ENCODE measurements at places on chromosomes 3 and 15.

DNA sequence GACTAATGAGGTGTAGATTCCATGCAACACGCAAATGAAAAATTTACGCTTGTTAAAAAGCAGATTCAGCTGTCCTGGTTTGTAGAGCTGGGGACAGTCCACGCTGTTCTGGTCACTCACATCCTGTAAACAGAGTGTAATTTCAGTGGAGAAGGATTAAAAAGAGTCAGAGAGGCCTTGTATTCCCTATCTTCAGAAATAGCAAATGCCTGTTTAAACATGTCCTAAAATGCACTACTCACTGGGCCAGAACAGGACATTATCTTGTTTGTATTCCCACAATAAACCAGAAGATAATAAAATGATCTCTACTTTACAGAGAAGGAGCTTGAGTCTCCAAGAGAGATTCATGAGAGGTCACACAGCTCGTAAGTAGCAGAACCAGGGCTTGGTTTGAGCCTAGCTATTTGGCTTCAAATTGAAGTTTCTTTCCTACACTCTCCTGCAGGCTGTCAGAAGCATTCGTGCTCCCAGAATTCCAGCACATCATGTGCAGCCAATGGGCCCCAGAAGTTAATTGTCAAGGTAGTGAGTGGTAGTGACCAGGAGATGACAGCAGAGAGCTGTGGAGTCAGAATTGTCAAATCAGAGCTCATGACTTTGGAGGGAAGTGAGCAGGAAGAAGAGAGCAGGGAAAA lies 242.5 kb downstream of the ATP8B4 start:
- DNase-seq = no peak

DNA sequence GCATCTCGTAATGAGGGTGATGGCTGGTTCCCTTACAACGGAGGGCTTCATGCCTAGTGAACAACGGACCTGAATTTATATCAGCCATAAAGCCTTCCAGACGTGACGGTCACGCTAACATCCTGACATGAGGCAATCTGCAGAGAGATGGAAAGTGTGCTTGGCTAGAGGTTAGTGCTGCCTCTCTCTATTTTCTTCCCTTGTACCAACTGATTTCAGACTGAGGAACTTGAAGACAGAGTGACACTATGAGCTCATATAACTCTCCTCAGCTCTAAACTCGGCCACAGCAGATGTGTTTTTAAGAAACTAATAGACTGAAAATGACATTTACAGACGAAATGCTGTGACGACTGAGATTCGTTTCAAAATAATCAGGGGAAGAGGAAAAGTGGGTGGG lies 122.4 kb downstream of the XXYLT1 start:
- DNase-seq = no peak

- no peak for DNase-seq
Observed at GRCh38 chr3:129514110-129514509, 14.3 kb upstream of the RHO start.

DNA sequence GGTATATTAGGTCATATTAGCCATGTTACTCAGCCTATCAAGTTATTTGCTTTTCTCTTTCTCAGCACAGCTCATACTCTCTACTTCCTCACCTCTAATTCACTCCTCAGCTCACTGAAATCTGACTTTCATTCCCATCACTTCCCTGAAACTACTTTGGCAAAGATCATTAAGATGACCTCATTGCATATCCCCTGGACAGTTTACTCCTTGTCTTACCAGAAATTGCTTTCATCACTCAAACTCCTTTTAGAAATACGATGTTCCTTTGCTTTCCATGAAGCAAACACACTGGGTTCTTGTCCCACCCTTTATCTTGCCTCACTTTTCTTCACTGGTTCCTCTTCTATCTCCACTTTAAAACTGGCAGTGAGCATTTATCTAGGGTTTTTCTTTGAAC lies 354.4 kb downstream of the TUSC7 start:
- no peak for DNase-seq

DNA sequence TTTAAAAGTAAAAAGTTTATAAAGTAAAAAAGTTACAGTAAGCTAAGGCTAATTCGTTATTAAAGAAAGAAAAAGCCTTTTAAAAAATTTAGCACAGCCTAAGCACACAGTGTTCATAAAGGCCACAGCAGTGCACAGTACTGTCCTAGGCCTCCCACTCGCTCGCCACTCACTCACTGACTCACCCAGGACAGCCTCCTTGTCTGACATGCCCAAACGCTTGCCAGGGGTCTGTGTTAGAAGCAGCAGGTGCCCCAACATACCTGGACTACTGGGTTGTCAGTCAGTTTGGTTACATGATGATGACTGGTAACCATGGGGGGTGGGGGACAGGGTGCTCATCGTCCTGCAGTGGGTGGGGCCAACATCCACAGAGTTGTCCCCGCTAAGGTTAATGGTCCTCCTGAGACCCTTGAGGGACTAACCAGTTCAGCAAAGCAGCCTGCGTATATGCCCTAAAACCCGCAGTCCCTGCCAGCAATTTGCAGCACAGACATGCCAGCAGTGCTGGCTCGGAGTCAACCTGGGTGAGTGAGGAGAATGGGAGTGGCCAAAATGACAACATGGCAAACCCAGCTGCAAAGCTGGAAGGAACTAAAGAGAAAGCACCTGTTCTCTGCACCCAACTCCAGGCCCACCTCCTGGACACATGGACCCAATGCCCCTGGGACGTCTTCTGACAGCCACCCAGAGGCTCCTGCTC lies 49.2 kb downstream of the CYFIP1 start:
- DNase-seq = no peak

GRCh38 chr3:159721324-159721723 lies 267.3 kb upstream of the IL12A start:
- DNase-seq = no peak

DNA sequence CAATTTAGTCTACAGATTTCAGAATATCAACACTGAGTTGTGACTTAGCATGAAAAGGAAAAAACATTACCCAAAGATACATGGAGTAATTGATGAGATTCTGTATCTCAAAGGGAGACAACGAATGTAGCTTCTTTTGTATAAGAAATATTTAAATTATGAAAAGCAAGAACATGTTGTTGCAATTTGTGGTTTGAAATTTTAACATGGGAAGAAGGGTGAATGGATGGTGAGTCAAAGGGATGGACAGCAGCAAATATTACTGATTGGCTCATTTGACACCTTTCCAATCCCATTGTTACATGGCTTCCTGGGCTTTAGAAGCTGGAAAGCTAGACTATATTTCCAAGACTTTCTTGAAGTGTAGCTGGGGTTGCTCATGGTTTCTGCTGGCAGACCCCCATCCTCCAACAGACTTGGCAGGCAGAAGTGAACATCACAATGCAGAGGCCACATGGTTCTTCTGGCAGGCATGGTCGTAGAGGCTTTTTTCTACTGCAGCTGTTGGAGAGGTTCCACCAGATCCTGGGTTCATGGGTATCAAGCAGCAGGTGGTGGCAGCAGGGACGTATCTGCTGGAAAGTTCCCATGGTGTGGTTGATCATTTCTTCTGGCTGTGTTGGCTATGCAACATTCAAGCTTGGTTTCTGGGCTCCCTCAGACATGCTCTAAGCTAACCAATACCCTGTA lies 47.2 kb upstream of the KPNA4 start:
- no peak for DNase-seq

GRCh38 chr3:98821063-98821462 lies 57.9 kb downstream of the ST3GAL6 start:
- DNase-seq = no peak

- no peak for DNase-seq
Observed at GRCh38 chr3:45464336-45465170, 76.2 kb downstream of the LARS2 start.

DNA sequence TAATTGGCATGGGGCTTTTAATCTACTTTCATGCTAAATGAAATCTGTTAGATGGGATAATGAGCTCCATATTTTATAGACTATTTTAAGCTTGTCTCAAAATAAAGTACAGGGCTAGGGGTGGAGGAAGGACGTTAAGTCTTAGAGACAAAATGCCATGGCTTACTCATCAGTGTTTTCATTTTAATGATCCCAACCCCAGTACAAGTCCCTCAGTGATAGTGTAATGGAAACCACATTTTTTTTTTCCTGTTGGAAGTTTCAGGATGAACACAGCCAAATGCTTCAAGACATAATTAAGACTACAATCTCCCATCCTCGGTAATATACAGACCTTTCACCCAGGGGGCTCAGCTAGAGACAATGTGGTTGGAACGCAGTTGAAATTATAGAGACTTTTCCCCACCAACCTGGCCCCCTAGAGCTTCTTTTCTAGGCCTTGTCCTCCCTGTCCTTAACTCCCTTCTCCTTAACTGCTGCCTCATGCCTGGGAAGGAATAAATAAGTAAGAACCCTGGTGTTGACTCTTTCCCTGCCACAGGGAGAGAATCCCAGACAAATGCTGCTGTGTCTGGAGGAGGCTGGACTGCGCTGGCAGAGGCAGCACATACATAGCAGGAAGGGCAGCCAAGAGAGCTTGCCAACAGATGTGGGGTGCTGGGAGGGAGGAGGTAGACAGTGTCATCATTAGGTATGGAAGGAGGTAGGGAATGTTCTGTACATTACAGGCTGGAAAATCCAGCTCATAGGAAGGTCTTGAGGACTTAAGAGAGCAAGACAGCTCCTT lies 115.4 kb upstream of the ROPN1 start:
- no peak for DNase-seq

DNA sequence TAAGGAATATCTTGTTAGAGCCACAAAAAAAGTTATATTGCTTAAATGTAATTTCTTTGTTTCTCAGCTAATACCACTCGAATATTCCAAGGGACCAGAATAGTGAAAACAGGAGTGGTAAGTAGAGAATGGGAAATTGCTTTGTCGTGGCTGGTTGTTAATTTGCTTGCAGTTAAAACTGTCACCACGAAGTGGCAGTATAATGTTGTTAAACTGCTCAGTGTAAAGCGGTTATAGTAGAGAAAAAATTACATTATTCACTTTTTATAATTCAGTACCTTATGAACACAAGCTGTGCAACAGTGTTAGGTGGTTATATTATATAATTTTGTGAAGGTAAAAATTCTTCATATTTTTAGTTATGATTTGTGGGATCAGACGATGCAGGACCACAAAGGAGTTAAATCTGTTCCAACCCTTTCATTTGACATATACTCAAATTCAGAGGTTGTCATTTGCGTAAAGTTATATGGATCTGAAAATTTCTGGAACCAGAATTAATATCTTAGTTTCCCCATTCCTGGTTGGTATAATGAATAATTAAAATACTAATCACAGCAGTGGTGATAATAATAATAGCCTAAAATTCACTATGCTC lies 171.8 kb downstream of the FEZF2 start:
- DNase-seq = no peak

GRCh38 chr3:123610331-123610730 lies 25.5 kb upstream of the HACD2 start:
- no peak for DNase-seq

- DNase-seq = no peak
Observed at GRCh38 chr3:158470944-158471638, 99.9 kb upstream of the MLF1 start.

DNA sequence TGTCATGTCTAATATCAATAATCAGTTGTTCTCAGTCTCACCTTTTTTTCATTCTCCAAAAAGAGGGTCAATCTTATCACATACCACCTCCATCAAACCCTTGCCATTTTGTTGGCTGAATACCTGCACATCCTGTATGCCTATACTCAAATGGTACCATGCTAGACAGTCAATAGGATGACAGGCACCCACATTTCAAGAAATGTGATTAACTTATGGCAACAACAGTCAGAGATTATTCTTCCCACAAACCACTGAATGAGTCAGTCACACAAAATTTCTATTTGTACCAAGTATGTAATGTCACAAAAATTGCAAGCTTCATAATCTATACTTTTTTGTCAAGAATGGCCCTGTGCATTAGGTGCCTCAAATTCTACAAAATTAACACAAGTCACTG lies 5.1 kb upstream of the SLC27A2 start:
- DNase-seq = no peak

- no peak for DNase-seq
Observed at GRCh38 chr3:122183893-122184590, 574 bp downstream of the CASR start.

DNA sequence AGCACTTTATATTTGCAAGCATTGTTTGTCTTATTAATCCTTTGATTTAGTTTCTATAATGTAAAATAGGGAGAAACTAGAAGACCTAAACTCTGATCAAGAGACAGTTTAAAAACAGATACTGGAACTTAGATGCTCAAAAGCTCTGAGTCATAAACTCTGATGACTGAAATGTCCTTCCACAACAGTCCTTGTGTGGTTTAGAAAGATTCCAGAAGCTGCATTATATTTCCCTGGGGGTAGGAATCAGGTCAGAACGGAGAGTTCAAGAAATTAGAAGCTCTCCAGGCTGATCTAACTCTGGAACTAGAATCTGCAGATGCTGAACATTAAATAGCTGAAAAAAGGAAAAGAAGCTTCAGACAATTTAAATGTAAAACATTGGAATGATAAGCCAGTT lies 18.3 kb upstream of the ONECUT1 start:
- no peak for DNase-seq

GRCh38 chr3:69500604-69501003 lies 114.7 kb upstream of the FRMD4B start:
- DNase-seq = no peak

Measured in stimulated activated CD4-positive, alpha-beta T cell treated with anti-CD3 and anti-CD28 coated beads, Interleukin-1b, Interleukin-23, amount 100 ng/mL, for 24 hours (primary cell).